A172 (cell line): ENCODE measurements at places on chromosomes 12 and 14.

DNA sequence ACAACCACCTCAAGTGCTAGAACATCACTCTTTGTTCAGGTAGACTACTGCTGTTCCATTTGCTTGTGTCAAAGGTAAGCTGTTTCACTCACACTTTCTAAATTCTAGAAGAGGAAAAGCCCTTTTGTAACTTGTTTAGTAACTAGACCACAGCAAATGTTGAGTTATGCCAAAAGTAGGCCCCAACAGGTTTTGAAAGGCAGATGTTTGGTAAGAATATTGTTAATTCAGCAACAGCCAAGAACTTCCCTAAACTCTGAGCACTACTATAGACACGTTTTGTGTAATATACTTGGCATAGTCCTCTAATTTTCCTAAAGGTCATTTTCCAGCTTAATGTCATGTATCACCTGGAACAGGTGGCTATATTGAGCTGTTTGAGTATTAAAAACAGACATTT, 79.0 kb downstream of the DCAF5 start:
- no peak for DNase-seq

DNA sequence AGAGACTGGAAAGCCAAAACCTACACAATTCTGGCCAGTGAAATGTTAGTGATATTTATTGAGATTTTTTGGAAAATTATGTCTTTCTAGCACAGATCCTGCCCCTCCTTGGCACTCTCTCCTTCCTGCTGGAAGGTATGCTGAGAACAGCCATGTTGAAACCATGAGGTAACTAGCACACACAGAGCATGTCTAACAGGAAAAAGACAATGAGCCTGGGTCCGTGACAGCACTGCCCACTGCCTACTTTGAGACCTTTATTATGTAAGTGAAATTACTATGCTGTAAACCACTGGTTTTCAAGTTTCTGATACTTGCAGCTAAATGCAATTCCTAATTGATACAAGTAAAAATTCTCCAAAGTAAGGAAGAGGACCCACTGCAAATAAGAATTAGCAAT, 81.6 kb upstream of the SINHCAF start:
- no peak for DNase-seq

GRCh38 chr12:8064131-8064530, 2.0 kb downstream of the C3AR1 start:
- no peak for DNase-seq

DNA sequence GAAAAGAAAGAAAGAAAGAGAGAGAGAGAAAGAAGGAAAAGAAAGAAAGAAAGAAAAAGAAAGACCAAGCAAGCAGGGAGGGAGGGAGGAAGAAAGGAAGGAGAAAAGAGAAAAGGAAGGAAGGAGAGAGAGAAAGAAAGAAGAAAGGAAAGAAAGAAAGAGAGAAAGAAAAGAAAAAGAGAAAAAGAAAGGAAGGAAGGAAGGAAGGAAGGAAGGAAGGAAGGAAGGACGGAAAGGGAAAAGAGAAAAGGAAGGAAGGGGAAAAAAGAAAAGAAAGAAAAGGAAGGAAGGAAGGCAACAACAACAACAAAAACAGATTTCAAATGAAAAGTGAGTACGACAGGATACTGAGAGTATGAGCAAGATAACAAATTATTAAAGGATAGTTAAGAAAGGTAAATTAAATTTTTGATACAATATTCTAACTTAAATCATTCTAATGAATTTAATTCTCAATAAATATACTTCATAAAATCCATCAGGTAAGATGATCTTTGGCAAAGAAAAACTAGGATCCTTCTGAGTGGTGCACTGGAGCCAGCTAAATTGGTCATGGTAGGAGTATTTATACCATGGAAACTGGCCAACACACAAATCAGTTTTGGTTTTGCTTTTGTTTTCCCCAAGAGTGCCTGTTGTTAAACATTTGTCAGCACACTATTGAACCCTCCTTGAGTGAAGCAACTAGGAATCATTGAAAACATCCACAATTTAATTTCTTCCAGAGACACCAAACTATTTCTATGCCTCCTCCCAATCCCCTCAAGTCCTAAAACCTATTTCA, 56.1 kb upstream of the DYRK2 start:
- peak; percentile 63 for DNase-seq

- peak; percentile 18 for DNase-seq
Measured at GRCh38 chr14:23186913-23187654, 3.6 kb upstream of the SLC7A8 start.

- peak; percentile 75 for DNase-seq
Measured at GRCh38 chr14:24093901-24094840, at the start of gene PCK2. Gene PCK2, plus strand, starts transcription at chr14:24094311. Its CDS starts 95 bp downstream, at chr14:24094406.

GRCh38 chr14:65419593-65420252, 7.2 kb downstream of the FUT8 start:
- DNase-seq, result no peak

DNA sequence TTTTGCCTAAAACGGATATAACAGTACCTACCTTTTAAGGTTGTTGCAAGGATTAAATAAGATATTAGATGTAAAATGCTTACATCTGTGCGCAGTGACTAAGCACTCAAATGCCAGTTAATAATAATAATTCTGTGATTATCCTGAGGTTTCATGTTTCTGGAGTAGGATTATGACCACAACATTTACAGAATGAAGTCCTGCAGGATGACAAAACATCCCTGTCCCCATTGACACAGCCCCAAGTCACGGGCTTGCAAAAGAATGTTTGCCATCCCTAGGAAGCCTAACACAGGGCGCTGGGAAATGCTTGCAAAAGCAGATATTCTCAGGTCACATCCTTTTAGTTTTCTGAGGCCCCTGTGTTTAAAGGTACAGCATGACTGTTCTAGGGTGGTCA, 20.1 kb downstream of the SUSD6 start:
- DNase-seq, result no peak

GRCh38 chr12:2636741-2637340, 157.9 kb upstream of the FKBP4 start:
- DNase-seq, result no peak

- DNase-seq, result no peak
Measured at GRCh38 chr12:49882851-49883464, 20.7 kb downstream of the FAIM2 start.

- no peak for DNase-seq
Measured at GRCh38 chr12:3651585-3652424, 101.1 kb downstream of the CRACR2A start.

- DNase-seq, result no peak
Measured at GRCh38 chr12:11725686-11726085, 76.2 kb downstream of the ETV6 start.

- no peak for DNase-seq
Measured at GRCh38 chr14:88799522-88799921, 6.8 kb upstream of the EML5 start.

DNA sequence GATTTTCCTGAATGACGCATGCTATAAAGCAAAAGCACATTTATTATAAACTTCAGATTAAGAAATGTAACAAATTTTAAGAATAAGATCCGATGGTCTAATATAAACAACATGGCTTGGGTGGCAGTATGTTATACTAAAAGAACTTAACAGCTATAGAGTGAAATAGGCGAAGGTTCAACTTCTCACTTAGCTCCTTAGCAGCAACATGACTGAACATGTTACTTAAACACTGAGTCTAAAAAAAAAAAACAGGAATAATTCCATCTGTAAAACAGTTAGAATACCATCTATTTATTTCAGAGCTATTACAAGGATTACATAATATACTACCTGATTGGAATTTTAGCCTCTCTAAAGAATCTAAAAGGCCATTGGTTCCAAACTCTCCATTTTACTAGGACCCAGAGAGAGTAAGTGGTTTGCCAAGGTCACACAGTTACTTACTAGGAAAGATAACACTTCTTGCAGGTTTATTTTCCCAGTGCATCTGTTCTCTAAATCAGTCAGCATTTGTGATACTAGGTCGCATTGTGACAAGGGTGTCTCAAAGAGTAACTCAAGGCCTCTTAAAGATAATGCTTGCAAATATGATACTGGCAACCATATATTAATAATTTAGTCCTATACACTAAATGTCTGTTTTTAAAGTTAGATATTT, 14.8 kb downstream of the OSBPL8 start:
- DNase-seq, result no peak
